CD4-positive, alpha-beta memory T cell (primary cell): ENCODE measurements at places on chromosomes 7 and 10. TPM values are rescaled to one million over a fixed set of nuclear protein-coding genes. Genes with fewer than 3 reads are reported as not detected.

TFEC gene
- 1.2 TPM for total RNA-seq

CTTNBP2 gene
- total RNA-seq, result not detected

- no peak for DNase-seq
These were observed 133.8 kb upstream of the ZNF92 start for GRCh38 chr7:65239707-65240352.

DNA sequence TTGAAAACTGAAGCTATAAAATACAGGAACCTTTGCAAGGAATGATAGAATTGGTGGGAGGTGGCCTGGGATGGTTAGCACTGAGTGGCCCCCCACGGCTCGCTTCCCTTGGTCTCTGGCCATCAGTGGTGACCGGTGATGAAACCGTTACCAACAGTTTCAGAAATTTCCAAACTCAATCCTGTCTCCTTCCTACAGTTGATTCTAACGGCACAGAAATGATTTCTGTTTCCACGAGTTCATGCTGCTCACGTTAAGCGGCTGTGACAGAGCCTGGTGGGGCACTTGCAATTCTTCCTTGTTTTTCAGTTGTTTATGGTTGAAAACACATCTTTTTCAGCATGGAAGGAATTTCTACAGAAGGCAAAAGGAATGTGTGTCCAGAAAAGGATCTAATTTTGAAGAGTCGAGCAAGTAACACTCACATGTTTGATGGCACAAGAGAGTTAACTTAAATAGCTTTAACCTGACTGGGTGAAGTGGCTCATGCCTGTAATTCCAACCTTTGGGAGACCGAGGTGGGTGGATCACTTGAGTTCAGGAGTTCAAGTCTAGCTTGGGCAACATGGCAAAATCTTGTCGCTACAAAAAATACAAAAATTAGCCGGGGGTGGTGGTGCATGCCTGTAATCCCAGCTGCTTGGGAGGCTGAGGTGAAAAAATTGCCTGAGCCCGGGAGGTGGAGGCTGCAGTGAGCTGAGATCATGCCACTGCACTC is 100.1 kb downstream of the DNAJB6 start:
- DNase-seq, result no peak

GRCh38 chr7:116733924-116734580 is 62.1 kb downstream of the MET start:
- no peak for DNase-seq

MYOZ1 gene
- not detected for total RNA-seq

DNA sequence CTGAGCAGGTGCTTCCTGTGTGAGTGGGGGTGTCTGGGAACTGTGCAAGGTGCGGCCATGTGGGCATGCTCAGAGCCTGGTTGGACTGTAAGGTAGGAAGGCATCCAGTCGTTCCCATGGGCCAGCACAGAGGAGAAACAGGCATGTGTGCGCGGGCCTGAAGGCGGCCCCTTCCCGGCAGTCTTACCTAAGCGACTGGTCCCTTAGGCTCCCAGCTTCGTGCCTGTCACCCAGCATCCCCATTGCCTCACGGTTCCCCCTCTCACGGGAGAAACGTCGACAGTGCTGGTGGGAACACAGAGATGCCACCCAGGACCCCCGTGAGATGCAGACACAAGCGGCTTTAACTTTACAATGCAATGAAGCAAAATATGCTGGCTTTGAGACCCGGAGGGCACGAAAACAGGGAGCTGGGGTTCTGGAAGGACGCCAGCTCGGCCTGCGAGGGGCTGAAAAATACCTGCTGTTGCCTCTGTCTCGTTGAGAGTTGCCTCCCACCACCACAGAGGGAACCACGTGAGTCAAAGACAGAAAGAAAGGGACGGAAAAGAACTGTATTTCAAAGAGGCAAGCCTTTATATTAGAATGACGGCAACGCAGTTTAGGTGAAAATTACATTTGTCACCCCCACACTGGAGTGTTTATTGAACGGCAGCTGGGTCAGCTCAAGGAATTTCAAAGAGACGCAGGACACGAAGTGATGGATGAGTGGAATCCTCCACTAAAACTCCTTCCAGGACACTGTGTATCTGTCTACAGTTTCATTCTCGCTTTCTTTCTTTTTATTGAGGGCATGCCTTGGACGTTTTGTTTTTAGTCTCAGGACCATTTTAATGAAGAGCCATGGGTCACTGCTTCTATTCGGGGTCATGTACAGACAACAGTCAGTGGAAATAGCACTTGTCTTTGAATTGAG is 128.4 kb downstream of the DNAJB6 start:
- DNase-seq, result no peak

DNA sequence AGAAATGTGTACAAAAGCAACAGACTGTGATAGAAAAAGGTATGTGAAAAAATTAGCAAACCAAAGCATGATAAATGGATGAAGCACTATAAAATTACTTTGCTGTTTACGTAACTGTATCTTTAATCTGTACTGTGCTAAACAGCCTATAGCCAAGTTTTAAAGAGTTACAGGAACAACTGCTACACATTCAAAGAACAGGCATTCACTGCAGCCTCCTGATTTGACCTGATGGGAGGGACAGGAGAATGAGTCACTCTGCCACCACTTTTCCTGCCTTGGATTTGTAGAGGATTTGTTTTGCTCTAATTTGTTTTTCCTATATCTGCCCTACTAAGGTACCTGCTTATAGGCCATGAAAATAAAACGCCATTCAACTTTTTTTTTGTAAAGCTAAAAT is 116.1 kb downstream of the FANK1 start:
- no peak for DNase-seq

GRCh38 chr7:13988065-13988464 is 1.4 kb downstream of the ETV1 start:
- DNase-seq, result no peak

DNA sequence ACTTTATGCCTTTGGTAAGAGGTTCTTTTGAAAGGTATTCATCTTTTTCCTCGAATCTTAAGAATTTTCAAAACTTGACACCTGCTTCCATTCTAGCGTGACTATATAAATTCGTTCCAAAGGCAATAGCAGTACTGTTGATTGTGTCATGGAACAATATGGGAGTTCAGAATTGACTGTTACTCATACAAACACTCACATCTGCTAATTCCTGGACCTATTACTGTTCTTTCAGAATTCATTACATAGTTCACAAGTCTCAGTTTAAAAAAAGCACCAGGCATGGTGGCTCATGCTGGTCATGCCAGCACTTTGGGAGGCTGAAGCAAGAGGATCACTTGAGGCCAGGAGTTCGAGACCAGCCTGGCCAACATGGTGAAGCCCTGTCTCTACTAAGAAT is 80.9 kb downstream of the CACNB2 start:
- no peak for DNase-seq

RBM20 gene
- total RNA-seq, result not detected

- no peak for DNase-seq
These were observed 215.1 kb upstream of the FRMD4A start for GRCh38 chr10:14545827-14546226.

PTPRN2 gene
- 1.7 TPM for total RNA-seq

DNA sequence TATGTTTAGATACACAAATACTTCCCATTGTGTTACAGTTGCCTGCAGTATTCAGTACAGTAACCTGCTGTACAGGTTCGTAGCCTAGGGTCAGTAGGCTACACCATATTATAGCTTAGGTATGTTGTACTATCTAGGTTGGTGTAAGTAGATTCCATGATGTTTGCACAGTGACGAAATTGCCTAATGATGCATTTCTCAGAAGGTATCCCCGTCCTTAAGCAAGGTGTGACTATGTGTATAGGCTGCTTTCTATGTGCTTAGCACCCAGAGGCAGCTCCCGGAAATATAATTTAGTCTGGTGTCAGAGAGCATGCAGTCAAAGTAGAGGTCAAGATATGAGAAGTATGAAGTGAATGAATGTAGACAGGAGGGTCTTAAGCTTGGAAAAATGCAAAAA is 9.8 kb downstream of the MAPK8 start:
- no peak for DNase-seq
